ENCODE measurements at places on chromosomes 7 and 10.

DNA sequence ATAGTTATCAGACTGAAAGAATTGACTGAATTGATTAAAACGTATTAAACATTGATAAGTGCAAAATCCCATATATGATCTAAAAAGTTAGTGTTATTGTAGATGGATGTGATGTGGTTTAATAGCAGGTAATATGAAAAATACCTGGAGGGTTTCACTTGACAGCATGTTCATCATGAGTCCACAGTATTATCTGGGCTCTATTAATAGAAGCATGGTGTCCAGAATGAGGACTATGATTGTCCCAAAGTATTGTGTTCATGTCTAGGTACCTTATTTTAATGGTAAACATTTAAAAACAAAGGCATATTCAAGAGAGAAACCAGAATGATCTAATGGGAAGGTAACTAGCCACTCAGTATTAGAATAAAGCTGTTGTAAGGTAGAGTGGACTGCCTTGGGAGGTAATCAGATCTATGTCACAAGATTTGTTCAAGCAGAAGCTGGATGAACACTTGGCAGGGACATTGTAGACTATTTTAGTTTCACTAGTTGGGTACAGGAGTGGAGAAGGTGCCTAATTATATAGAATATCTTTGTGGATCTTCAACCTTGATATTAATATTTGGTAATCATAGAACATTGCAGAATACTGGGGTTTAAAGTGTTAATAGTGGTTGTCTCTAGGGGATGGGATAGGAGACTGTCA, 43.5 kb downstream of the MCU start:
- DNase-seq, result no peak

GRCh38 chr10:71549766-71550533, 153.2 kb downstream of the CDH23 start:
- no peak for DNase-seq

DNA sequence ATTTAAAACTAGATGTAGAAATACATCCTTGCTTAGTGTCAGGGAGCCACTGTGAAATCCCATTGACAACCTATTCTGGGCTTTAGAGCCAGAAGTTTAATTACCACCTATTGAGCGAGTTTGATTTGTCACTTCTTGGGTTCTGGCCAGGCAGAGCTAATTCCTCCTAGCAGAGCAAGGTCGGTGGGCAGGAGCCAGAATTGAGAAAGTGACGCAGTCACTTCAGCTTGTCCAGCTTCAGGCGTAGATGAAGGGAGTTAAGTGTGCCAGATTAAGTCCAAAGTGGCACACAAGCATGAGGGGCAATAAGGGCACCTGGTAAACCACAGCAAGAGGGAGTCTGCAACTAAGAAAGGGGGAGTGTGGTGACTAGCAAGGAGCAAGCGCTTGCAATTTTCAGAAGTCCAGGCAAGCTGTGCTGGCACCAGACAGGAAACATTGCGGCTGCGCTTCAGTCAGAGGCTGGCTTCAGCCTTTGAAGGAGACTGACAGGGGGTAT, 119.4 kb downstream of the ST7 start:
- DNase-seq, result no peak

DNA sequence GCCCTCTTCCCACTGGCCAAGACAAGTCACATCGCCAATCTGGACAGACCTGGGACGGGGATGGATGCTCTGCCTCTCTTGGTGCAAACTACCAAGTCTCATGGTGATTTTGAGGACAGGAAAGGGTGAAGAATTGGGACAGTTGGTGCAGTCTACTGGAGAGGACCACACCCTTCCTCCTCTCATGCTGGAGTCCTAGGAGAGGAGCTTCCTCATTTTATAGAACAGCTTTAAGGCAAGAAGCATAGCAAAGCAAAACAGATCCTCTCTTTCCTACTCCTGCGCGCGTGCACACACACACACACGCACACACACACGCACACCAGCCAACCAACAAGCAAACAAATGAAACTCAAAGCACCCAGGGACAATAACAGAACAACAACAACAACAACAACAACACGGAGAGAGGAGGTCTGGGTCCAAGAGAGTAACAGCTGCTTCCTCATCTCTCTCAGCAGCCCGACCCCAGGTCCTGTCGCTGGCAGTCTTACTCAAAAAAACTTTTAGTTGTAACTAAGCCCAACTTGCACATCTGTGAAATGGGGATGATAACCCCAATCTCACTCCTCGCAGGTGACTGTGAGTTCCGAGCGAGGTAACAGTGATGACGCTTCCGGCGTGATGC, 83.4 kb downstream of the TMEM178B start:
- DNase-seq, result no peak

DNA sequence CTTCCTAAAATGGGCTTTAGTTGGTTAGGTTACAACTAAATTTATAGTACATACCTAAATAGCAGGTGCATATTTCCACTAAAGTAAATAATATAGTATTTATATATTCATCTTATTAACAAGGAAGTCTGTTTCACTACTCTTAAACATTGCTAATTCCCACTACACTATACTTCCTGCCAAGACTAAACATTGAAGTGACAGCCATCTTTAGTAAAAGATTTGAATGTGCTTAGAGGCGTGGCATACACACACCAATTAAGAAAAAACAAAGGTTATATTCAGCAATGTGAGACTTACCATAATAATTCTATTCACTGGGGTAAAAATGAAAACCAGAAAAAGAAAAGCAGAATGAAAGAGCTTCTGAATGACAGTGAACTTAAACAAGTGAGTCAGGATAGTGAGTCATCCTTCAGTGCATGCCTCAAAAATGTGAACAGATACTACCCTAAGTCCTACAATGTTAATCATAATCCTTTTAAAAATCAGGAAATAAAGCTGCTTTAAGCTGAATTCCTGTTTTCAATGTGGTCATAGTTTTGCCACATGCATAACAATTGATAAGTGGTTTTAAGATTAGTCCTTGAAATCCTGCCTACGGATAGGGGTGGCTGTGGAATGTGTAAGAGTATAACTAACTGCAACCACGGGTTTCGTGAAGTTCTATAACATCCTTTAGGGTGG, 59.4 kb downstream of the USP6NL start:
- no peak for DNase-seq

GRCh38 chr10:59323036-59323459, 39.3 kb downstream of the FAM13C start:
- DNase-seq, result no peak

DNA sequence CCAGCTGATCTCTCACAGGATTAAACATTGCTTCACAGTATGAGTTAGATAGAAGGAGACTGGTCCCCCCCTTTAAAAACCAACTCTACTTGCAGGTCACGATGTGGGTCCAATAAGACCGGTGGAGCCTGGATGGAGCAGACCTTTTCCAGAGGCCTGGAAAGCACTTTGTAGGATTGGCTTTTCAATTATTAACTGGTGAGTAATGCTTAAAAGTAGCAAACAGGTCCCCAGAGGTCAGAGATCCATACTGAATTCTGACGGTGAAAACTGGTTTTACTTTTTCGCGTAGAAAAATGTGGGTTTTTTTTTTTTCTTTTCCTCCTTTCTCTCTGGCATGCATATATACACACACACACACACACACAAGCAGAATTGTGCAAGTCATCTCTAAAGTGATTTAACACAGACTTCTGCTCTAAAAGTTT, 74.9 kb upstream of the OGDHL start:
- no peak for DNase-seq

DNA sequence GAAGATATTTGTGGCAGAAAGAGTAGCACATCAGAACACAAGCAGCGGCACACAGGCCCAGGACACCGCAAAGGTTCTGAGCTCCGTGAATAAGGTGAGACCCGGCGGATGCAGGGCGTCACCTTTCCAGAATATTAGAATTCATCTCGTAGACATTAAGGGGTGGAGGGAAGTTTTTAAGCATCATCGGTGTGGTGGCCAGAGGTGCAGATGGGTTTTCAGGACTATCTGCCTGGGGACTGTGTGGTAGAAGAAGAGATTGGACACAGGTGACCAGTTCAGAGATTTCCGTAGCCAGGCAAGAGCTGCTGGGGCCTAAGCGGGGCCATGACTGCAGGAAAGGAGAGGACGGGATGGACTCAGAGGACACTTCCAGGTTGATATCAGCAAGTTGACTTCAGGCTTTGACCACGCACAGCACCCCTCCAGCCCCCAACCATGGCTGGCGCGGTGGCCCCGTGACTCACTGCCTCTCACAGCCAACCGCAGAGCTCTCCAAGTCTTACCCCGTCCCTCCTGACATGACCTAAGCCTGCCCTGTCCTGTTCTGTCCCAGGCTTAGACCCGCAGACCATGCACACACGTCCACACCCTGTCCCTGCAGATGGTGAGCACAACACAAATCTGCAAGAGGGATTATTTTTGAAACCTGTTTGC, 97.2 kb downstream of the OAT start:
- no peak for DNase-seq

DNA sequence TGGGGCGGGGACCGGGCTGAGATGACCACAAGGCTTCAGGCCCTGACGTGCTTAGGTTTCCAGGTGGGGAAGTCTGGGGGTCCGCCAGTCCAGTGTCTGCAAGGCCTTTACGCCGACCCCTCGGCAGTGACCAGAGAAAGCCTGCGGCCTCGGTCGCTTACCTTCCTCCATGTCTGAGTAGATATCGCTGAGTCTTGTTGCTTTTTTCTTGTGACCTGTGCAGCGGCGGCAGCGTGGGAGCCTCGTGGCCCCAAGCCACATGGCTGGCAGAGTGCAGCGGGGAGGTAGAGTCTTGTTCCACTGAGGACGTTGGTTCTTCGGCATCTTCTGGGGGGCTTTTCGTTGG, 329 bp downstream of the NOLC1 start:
- no peak for DNase-seq

GRCh38 chr10:63504145-63504881, 16.9 kb upstream of the REEP3 start:
- no peak for DNase-seq

- no peak for DNase-seq
These were observed 13.4 kb upstream of the RASSF4 start for GRCh38 chr10:44946205-44946604.

- DNase-seq, result no peak
These were observed 48.1 kb upstream of the TARP start for GRCh38 chr7:38321515-38321944.

DNA sequence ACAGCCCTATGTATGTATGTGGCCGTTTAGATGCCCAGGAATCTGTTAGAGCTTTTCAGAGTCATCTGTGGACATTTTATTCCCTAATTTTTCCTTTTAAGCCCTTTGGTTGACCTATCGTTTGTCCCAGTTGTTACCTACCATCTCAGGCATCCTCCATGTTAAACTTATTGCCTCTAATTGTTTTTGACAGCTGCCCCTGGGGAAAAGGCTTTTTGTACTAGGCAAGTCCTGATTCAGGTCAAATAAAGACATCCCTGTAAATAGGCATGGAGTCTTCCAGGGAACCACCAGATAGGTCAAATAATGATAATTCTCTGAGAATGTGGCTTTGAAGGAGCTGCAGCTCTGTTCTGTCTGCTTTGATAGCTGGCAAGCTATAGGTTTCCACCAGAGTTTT, 87.7 kb upstream of the CYP26C1 start:
- DNase-seq, result no peak

DNA sequence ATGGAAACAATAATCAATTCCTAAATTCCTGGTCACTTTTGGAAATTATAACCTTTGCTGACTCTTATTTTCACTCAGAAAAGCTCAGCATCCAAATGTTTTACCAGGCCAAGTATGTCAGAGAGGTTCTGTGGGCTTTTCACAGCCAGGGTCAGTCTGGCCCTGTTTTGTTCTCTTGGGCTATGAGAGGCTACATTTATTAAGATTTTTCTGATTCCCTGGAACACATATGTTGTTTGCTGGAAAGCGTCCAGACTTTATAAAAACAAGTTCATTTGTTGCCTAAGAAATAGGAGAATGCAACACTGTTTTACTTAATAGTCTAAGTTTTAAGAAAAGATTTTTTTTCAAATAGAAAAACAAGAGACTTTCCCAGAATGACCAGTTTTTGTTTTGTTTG, 238.4 kb upstream of the PLXDC2 start:
- DNase-seq, result no peak

GRCh38 chr7:98223351-98223897, 12.2 kb downstream of the BHLHA15 start:
- no peak for DNase-seq
